Kasumi-1 (cell line): ENCODE measurements at places on chromosomes 7 and 10.

GRCh38 chr10:132390170-132390920 is 6.7 kb upstream of the PWWP2B start:
- DNase-seq, result no peak

DNA sequence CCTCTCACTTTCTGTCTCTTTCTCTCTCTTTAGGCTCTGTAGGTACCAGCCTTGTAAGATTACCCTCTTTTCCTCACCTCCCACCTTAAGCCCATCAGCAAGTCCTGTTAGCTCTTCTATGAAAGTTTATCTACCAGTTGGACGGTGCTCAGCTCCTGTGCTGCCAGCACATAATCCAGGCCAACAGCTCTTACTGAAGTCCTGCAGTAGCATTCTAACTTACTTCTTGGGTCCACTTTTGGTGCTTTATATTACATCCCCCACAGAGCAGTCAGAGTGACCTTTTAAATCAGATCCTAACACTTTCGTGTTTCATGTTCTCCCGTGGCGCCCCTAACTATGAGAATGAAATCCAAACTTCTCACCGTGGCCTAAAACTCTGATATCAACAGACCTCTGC is 38.9 kb upstream of the ITGA8 start:
- no peak for DNase-seq

DNA sequence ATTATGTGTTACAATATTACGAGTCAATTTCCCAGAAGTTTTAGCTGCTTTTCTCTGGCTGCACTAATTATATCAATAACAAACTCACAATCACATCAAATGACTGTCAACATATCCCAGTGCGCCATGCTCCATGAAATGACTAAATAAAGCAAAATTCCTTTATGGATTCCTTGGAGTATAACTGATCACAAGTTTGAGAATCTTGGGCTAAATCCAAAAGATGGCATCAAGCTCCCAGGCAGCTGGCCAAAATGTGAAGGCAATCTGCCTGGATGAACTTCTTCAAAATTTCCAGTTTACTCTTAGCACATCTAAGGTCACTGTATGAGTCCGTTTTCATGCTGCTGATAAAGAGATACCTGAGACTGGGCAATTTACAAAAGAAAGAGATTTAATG is 210.8 kb downstream of the CCSER2 start:
- no peak for DNase-seq

DNA sequence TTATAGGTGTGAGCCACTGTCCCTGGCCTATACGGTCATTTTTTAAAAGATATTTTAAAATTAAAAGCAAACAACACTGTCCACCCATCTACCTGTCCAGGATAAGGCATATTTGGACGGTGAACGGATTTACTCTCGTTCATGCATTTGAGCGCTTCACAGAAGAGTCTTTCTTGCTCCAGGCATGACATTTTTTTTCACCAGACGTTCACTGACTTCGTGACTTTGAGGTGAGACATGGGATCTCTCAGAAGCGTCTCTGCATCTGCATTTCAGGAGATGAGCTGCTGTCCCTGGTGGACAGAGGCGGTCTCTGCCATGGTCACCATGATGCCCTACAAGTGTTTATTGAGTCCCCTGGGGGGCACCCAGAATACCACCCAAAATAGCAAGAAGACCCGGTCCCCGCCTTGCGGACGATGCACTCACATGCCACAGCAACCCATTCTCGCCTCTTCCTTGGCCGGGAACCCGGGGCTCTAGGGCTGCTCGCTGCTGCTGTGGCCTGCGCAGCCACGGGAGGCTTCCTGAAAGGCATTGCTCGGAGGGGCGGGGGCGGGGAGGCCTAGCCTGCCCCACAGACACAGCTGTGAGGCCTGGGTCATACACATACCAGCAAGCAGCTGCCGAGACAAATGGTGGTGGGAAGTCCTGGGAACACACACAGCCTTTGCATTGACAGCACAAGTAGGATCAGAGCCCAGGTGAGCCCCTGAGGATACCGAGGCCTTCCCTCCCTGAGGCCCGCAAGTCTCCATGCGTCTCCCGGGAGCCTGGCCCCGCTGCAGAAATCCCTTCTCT is 84.4 kb downstream of the RGS10 start:
- DNase-seq, result no peak

DNA sequence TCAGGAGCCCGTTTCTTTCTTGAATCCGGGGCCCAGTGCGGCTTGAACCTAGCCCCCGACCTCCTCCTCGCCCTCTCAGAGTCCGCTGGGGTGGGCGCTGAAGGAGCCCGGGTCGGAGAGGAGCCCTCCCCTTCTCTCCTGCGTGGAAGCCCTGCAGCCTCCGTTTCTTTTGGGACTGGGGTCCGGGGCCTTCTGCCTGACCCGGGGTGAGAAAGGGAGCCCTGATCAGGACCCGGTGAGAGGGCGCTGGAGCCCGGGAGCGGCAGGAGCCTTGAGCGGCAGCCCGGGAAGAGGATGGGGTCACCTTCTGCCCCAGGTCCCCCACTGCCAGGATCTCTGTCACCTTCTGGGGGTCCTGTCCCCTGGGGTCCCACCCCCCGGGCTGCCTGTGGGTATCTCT is 162.3 kb downstream of the ZNF33B start:
- no peak for DNase-seq

GRCh38 chr10:69968830-69969229 is 83.8 kb upstream of the MACROH2A2 start:
- DNase-seq, result no peak

- no peak for DNase-seq
These were observed 1.3 kb downstream of the PFKFB3 start for GRCh38 chr10:6204063-6204340.

DNA sequence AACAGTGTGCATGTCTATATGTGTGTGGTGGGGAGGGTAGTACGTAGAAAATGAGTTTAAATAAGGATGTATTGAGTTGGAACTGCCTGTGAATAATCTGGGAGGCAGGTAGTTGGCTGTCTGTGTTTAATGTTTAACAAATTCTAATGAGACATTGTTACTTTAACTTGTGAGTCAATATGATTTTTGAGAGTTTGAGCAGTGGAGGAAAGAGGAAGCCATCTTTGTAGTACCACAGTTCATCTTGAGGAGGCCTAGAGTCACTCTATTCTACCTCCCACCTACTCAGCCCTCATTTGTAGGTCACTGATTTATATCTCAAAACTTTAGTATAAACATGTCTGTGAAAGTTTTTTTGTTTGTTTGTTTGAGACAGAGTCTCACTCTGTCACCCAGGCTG is 129.9 kb upstream of the ITGB1 start:
- no peak for DNase-seq

DNA sequence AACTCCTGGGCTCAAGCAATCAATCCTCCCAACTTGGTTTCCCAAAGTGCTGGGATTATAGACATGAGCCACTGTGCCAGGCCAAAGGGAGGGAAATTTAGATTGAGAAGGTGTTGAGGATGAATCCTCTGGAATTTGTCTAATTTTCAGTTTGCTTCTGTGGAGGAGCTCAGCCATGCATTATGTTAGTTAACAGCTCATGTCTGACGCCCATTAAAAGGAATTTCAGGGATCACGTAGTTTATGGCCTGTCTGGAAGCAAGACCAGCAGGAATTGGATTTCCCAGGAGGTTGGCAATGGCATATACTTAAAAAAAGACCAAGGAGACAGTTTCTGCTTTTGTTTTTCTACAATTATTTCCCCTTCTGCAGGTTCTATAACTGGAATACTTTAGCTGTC is 165.7 kb downstream of the OTUD1 start:
- no peak for DNase-seq

DNA sequence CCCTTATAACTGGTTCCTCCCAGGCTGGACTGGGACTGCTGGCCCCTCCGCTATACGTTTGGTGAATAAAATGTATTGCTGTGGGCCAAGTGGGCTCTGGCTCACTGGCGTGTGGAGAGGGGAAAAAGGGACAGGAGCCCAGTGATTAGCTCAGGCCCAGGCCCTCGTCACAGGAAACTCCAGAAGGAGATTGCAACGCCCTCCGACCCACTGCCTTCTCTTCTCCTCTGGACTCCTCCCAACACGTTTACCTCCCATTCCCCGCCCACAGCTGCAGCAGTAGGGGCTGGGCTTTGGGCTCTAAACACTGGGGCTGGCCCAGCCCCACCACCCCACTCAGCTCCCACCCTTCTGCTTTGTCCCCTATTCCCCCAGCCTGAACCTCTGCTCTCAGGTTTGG is 173.9 kb downstream of the NEURL1 start:
- DNase-seq, result peak; percentile 23

DNA sequence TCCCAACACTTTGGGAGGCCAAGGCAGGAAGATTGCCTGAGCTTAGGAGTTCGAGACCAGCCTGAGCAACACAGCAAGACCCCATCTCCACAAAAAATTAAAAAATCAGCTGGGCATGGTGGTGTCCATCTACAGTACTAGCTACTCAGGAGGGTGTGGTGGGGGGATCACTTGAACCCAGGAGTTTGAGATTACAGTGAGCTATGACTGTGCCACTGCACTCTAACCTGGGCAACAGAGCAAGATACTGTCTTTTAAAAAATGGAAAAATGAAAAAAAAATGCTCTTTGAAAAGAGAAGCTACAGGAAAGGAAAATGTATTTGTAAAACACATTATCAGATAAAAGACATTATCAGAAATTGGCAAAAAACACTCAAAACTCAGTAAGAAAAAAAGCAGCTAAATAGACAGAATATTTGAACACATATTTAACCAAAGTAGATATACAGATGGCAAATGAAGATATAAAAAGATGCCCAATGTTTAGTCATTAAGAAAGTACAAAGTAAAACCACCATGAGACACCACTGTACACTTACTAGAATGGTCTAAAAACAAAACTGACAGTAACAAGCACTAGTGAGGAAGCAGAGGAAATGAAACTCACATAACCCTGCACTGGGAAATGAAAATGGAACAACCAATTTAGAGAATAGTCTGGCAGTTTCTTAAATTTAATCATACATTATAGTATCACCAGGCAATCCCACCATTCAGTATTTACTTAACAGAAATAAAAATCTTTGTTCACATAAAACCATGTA is 40.5 kb downstream of the NRBF2 start:
- DNase-seq, result no peak

GRCh38 chr10:86663046-86663345 is 5.3 kb upstream of the LDB3 start:
- DNase-seq, result no peak

GRCh38 chr7:133253519-133253875 is 619 bp downstream of the EXOC4 start:
- no peak for DNase-seq

- DNase-seq, result peak; percentile 72
These were observed 386.2 kb downstream of the KCNMA1 start for GRCh38 chr10:77251297-77252013.

DNA sequence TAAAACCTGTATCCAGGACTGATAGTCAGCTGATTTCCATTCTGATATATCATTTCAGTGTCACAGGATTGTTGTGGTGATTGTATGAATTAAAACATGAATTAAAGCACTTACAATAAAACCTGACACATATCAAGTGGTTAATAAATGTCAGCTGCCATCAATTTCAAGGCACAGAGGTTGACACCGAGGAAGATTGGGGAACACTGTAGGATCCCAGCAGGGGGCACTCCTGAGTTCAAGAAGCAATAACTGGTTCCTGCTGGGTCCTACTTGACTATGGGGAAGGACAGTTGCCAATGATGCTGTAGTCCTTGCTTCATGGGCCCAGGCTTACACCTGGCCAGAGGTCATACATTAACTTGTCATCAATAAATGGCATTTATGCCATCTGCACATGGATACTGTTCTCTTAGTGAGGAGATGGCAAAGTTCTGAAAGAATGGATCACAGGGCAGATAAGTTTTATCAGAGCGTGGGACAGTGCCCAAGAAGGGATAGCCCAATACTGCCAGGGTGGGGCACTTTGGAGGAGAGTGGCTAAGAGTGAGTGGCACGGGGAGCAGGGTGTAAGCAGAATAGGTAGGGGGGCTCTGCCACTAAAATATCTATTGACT is 24.1 kb downstream of the FZD1 start:
- peak; percentile 56 for DNase-seq

DNA sequence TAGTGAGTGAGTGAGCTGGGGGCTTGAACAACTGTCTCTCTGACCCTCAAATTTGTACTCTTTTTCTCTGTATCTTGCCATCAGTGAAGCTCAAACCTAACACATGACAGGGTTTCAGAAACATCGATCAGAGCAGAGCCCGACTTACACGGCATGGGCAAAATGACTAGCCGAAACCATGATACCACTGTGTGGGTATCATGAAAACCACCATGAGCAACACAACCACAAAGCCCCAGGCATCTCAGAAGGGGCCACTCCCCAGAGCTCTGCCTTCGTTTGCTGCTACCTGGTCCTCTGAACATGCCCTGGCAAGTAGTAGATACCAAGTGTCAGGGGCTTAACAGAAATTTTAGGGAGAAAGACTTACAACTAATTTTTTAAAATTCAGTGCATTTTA is 308.5 kb downstream of the WDR11 start:
- DNase-seq, result no peak

GRCh38 chr7:6316226-6316625 is 43.8 kb upstream of the CYTH3 start:
- DNase-seq, result no peak

GRCh38 chr10:4506095-4506494 is 319.9 kb upstream of the AKR1E2 start:
- no peak for DNase-seq

- no peak for DNase-seq
These were observed 10.6 kb downstream of the RPA3 start for GRCh38 chr7:7707806-7708205.

DNA sequence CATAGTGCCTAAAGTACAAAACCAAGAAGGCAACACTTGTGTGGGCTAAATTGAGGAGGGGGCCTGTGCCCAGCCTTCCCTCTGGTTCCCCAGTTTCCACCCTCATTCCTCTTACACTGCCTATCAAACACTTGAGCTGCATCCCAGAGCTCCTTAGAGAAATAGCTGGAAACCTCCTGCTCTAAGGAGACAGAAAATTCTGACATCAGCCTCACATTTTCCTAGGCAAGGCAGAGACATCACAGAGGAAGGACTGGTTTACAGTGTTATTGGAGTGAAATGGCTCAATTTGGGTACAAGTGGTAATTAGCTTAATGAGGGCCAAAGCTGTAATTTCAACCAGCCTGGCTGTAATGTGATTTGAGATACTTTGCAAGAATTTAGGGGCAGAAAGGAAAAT is 192.3 kb upstream of the AOAH start:
- DNase-seq, result no peak

DNA sequence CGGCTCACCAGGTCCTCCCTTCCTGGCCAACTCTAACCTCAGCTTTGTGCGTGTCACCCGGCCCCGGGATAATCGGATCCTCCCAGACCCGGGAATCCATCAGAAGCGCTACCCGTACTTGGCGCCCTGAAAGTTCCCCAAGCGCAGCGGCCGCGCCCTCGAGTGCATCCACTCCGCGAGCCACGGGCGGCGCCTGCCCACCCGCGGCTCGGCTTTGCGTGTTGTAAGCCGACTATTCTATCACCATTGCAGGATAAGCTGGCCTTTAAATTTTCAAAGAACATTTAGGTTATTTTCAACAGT is 35.7 kb upstream of the EBLN1 start:
- no peak for DNase-seq

GRCh38 chr10:51001587-51001986 is 72.7 kb upstream of the PRKG1 start:
- DNase-seq, result peak; percentile 79

GRCh38 chr10:29324220-29324841 is 35.5 kb downstream of the LYZL1 start:
- no peak for DNase-seq
